ENCODE measurements at places on chromosomes 11 and 22.
A peak's percentile ranks its signal among the peaks of the same experiment; 100 is the strongest.

- DNase-seq, result no peak
These were observed 4.8 kb upstream of the CYB5R3 start for GRCh38 chr22:42653999-42654398.

GRCh38 chr11:66317322-66317722, 478 bp upstream of the CD248 start:
- peak; percentile 55 for DNase-seq

DNA sequence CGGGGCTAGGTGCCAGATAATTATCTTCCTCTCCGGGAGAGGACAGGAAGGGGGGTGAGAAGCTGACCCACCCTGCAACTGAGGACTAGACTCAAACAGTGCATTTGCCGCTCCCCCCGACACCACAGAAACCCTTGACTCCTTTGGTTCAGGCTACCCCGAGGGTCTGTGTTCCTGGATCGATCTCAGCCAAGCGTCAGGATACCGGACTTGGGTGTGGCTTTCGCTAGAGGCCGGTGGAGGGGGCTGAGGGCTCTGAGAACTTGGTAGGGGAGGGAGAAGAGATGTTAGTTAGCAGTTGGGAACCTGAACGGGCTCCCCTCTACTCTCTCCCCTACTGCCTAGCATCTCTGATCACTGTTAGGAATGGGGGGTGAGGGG, 840 bp downstream of the SEZ6L start:
- DNase-seq, result no peak

GRCh38 chr11:110336054-110336453, 39.6 kb upstream of the RDX start:
- DNase-seq, result no peak

GRCh38 chr11:15918212-15918611, 438.1 kb downstream of the SOX6 start:
- no peak for DNase-seq

DNA sequence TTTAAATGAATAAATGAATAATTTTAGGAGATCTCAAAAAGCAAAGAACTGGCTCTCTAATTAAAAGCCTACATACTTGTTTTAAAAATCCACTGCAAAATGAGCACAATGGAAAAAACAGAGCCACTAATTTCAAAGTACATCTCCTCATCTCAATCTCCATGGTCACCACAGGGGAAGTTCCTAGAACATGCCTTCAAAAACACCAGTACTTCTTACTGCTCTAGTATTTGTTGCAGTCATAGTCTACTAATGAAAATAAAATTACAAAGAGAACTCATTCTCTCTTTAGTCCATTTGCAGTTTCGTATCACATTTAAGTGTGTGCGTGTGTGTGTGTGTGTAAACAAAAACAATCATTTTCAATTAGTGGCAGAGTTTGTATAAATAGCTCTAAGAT, 54.0 kb downstream of the PIK3C2A start:
- peak; percentile 65 for DNase-seq

DNA sequence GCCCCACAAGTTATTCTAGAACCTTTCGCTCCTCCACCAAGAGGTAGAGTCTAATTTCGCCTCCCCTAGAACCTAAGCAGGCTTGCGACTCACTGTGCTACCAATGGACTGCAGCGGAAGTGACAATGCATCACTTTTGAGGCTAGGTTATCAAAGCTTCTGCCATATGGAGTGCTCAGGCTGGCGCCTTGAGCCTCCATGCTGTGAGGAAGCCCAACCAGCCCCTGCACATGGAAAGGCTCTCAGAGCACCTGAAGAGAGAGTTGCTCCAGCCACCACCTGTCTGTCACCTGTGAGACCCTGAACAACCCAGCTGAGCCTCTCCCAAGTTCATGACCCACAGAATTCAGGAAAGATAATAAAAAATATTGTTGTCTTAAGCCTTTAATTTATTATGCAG, 29.3 kb upstream of the CBX7 start:
- DNase-seq, result no peak

- DNase-seq, result no peak
These were observed 78.8 kb downstream of the DGCR2 start for GRCh38 chr22:19043121-19044085.

DNA sequence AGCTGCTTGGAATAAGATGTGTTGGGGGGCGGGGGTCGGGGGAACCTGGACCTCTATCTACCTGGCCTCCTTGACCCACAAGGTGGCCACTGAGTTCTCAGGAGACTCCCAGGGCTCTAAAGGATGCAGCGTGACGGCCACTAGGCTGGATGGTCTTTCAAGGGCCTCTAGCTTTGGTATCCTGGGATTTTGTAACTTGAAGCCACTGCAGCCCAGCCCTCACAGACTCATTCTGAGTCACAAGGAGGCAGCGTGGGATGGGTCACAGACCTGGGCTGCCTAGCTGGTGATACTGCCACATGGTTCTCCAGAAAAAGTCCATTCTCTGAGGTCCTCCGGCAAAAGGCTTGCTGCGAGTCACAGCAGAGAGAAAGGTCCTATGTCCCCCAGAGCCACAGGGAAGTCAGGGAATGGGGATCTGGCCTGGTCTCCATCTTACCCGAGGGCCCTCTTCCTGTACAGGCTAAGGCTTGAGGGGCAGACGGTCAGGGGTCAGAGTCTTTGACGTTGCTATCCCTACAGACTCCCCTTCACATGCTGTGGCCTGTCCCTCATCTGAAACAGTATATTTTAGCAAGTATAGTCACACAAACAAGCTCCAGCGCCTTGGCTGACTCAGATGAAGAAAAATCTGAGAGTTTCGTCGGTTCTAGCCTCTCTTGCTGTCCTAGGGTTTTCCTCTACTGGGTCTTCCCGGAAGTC, 52.4 kb downstream of the KCNC1 start:
- DNase-seq, result no peak

DNA sequence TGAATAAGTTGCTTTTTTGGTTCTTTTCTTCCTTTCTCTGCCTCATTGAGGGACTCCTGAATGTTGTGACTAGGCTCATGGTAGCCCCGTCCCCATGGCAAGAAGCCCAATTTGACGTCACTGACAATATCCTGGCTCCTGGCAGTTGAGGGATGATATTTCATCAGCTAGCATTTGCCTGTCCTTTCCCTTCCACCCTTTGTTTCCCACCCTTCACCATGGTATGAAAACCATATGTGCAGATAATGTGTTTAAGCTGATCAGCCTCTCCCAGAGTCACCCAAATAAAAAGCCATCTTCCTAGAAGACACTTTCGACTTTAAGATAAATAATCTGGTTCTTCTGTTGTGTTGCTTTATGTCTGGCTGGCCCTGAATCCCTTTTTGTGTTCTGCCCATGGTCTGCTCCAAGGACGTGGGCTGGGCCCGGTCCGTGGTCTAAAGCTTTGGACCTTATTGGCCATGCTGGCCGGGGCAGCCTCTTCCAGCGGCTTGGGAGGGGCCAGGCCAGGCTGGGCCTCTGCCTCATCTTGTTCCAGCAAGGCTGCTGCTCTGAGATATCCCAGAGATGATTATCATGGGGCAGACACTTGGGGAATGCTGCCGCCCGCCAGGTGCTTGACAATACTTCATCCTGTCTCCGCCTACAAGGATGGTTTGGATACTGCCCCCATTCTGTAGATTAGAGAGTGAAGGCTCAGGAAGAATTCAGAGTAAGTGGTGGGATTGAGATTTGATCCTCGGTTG, 5.1 kb downstream of the TSPAN18 start:
- DNase-seq, result no peak

DNA sequence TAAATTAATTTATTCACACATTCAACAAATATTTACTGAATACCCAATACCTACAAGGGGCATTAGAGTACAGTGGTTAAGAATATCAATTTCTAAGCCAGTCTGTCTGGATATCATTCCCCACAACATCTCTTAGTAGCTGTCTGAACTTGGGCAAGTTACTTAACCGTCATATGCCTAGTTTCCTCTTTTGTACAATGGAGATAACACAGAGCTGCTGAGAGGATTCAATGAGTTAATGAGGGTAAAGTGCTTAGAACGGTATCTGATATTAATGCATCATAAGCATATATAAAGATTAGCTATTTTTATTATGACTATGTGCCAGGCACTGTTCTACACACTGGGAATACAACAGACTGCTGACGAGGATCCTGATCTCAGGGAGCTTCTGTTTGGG, 116.4 kb downstream of the APOL5 start:
- peak; percentile 47 for DNase-seq

DNA sequence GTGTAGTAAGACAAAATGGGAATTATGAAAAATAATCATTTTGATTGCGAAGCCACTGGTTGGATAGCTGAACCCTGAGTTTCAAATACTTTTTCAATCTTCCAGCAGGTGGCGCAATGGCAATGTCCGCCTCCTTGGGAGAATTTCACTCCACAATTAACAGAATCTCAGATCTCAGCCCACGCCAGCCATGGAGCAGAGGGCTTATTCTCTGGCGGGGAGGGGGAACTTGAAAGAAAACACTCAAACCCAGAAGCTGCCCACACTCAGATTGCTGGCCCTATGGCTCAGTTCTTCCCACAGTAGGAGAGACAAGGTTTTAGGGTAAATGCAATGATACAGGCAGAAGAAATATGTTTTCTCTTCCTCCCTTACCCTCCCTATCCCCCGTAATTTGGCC, 38.7 kb upstream of the RCN1 start:
- peak; percentile 77 for DNase-seq

GRCh38 chr11:10541561-10541930, 559 bp upstream of the RNF141 start:
- no peak for DNase-seq

DNA sequence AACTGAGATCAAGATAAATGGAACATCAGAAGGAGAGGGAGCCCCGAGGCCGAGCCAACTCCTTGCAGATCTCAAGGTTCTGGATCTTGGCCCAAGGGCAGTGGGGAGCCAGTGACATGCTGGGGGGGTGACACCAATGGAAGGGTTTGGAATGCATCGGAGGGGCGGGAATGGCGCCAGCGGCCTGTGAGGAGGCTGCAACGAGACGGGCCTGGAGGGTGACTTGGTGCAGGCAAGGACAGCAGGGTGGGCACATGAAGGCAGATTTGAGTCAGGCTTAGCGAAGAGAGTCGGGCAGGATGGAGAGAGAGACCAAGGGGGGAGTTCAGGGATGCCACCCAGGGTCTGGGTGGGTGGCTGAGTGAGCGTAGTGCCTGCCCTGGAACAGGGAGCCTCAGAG, 23.2 kb downstream of the ELFN2 start:
- DNase-seq, result no peak

DNA sequence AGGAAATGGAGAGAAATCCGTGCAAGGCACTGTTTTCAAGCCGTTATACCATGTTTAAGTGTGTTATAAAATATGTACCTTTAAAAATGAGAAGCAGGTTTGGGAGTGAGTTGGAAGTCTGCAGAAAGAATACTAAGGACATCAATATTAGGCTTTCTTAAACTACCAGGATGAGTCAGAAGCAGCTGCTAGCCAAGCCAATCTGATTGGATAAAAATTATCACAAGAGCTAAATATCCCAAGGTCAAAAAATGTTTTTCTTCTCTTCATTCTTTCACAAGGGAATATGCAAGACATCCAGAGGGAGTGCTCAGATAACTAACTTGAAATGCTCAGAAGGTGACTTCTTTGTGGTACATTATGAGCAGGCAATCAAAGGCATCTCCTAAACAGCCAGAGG, 19.3 kb upstream of the CKAP5 start:
- no peak for DNase-seq

GRCh38 chr11:121892131-121892681, 223.8 kb downstream of the BLID start:
- no peak for DNase-seq

- DNase-seq, result no peak
These were observed 50.4 kb downstream of the ST3GAL4 start for GRCh38 chr11:126405906-126406305.

- no peak for DNase-seq
These were observed 44.7 kb downstream of the BIRC2 start for GRCh38 chr11:102391549-102392237.

DNA sequence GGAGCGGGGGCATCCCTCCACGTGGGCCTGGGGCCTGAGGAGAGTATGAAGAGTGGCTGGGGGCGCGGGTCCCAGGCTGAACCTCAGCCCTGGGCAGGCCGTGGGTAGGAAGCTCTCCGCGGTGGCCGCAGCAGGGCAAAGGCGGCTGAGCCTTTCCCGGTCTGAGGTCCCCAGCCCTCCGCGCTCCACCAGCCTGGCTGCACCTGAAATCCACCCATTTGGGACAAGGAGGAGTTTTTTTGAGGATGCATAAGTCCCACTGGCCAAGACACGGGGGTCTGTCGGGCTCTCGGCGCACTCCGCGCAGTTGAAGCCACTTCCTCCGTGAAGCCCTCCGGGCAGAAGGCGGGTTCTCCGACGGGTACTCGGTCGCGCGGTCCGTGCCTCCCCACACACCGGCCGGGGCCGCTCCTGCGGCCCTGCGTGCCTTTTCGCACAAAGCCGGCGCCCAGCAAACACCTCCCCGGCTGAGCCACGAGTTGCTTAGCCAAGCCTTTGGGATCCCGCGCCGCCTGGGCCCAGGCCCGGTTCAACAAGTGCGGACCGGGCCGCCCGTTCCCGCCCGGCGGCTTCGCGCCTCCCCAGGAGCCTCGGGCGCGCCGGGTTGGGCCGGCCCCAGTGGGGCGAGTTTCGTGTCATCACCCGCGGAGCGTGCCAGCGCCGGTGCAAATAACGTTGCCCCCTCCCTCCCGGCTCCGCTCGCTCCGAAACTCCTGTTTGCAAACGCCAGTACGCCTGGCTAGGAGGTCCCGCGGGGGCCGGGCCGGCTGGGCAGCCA, 666 bp upstream of the OVOL1 start:
- DNase-seq, result no peak

GRCh38 chr11:76263657-76264056, 57.4 kb upstream of the WNT11 start:
- peak; percentile 21 for DNase-seq

DNA sequence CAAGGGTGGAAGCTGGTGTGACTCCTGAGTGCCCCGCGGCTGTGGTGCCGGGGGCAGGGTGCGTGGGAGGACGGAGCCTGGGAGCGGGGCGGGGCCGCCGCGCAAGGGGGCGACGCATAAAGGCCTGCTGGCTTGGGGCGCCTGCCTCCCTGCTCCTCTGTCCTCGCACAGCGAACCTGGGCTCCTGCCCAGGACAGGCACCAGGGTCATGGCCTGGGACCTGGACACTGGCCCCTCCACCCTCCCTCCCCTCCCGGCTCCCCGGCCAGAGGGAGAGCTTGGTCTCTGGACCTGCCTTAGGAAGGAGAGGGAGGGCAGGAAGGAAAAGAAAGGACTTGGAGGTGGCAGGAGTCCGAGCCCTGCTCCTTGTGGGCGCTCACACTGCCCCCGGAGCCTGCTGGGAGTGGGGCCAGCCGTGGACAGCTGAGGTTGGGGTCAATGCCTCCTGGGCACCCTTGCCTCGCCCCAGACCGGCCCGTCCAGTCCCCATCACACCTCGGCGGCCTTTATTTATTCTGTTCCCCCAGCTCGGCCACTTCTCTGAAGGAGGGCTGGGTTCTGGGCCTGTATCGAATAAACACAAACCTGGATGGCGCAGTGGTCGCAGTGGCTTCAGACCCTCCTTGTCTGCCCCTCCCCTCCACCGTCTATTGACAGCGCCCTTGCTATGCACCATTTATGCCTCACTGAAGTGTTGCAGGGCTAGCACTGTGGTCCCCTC, 8.7 kb downstream of the SLC16A8 start:
- DNase-seq, result no peak

- DNase-seq, result no peak
These were observed 86.1 kb downstream of the NAT10 start for GRCh38 chr11:34191578-34191977.
